Activated CD8-positive, alpha-beta memory T cell treated with anti-CD3 and anti-CD28 coated beads for 48 hours (primary cell): ENCODE measurements at places on chromosomes 16 and 17.
A peak's percentile ranks its signal among the peaks of the same experiment; 100 is the strongest.

- no peak for DNase-seq
Measured at GRCh38 chr16:54932021-54932660, 1.5 kb downstream of the IRX5 start.

- no peak for DNase-seq
Measured at GRCh38 chr16:84423416-84423837, 55.1 kb downstream of the ATP2C2 start.

- no peak for DNase-seq
Measured at GRCh38 chr16:14097182-14097959, 26.3 kb downstream of the MRTFB start.

DNA sequence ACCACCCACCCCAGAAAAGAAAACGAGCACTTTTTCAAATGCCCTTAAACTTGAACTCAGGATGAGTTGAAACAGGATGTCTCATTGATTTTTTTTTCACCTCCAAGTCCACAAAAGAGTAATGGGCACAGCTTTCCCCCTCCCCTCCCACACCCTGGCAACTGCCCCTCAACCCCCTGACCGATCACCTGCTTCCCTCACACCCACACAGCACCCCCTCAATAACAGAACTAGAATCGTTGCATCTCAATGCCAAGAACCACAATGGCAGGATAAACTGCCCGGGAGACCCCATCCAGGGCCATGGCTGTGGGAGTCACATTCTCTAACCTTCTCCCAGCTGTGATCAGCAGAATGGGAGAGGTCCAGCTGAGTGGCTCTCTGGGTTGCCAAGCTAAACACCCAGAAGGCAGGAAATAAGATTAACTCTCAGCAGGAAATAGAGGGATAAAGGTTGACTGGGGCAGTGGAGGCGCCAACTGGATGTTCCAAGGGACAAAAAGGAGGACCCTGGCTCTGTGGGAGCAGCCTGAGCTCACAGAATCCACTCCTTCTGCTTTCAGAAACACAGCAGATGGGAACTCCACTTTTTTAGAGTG is 128.0 kb upstream of the SDK2 start:
- DNase-seq, result no peak

- no peak for DNase-seq
Measured at GRCh38 chr16:86261379-86261778, 248.9 kb upstream of the FOXF1 start.

GRCh38 chr17:31414550-31414918 is 23.1 kb downstream of the RAB11FIP4 start:
- no peak for DNase-seq

DNA sequence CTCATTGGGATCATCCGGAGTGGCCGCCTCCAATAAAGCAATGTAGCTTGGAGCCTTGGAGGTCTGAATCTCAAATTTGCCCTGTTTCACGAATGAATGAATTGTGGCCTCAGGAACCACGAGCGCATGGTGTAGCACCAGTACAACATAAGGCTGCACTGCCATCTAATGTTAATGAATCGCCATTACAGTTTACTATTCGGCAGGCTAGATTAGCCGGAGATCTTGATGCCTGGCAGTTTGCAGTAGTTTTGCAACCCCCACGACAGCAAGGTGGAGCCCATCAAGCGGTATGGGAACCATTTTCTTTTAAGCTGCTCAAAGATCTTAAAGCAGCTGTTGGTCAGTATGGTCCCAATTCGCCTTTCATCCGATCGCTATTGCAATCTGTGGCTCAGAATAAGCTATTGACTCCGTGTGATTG is 18.8 kb downstream of the ALOX15B start:
- no peak for DNase-seq

DNA sequence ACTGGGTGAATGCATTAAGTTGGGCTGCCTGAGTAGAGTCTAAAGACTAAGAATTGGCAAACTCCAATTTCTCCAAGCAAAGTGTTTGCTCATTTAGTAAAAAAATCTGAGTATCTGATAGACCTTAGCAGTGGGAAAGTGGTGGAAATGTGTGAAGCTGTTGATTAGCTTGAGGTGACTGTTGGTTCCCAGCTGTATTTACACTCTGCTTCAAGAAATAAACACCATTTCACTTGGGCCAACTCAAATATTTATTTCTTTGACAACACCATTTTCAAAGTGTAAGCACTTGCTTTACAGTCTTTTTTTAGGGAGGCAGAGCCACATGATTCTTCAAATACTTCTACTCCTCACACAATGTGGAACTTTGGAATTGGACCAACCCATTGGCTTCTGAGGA is 8.7 kb downstream of the KCTD19 start:
- DNase-seq, result no peak

GRCh38 chr17:39776252-39776651 is 38.5 kb downstream of the GRB7 start:
- no peak for DNase-seq

GRCh38 chr16:86376837-86377236 is 133.5 kb upstream of the FOXF1 start:
- DNase-seq, result no peak

GRCh38 chr16:50815382-50815781 is 73.5 kb downstream of the CYLD start:
- no peak for DNase-seq

- DNase-seq, result no peak
Measured at GRCh38 chr17:45263477-45263860, 1.6 kb upstream of the SPATA32 start.

- no peak for DNase-seq
Measured at GRCh38 chr17:48769009-48769675, 40.6 kb upstream of the HOXB13 start.

DNA sequence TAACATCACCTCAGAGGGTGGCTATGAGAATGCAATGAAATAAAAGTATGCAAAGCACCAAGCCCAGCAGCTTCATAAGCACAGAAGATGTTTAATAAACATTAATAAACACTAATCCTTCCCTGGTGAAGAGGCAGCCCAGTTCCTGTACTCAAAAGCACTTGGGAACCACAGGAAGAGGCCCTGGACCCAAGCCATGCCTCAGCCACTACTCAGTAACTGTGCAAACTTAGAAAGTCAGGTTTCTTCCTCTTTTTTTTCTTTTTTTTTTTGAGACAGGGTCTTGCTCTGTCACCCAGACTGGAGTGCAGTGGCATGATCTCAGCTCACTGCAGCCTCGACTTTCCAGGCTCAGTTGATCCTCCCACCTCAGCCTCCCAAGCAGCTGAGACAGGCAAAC is 5.3 kb downstream of the ARHGAP17 start:
- no peak for DNase-seq

DNA sequence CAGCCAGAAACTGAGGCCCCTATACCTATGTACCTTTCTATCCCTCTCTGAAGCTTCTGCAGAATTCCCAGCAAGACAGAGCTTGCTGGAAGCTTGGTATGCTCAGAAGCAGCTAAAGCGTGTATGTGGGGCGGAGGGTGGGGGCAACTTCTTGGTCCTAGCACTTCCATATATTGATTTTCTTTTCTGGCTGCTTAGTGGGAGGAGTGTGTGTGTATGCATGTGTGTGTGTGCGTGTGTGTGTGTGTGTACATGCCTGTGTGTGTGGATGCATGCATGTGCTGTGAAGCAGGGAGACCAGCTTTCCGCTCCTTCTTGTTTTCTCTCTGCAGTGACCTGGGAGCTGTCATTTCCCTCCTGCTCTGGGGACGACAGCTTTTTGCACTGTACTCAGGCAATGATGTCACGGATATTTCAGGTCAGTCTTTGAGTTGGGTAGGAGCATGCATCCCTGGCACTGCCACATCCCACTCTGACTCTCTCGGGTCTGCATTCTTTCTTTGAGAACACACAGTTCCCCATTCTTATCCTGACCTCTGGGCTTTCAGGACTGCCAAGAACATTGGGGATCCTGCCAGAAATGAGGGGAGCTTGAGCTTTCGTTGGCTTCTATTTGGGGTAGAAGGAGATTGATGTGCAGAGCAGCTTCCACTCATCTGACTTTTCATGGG is 10.7 kb downstream of the HPR start:
- DNase-seq, result no peak

DNA sequence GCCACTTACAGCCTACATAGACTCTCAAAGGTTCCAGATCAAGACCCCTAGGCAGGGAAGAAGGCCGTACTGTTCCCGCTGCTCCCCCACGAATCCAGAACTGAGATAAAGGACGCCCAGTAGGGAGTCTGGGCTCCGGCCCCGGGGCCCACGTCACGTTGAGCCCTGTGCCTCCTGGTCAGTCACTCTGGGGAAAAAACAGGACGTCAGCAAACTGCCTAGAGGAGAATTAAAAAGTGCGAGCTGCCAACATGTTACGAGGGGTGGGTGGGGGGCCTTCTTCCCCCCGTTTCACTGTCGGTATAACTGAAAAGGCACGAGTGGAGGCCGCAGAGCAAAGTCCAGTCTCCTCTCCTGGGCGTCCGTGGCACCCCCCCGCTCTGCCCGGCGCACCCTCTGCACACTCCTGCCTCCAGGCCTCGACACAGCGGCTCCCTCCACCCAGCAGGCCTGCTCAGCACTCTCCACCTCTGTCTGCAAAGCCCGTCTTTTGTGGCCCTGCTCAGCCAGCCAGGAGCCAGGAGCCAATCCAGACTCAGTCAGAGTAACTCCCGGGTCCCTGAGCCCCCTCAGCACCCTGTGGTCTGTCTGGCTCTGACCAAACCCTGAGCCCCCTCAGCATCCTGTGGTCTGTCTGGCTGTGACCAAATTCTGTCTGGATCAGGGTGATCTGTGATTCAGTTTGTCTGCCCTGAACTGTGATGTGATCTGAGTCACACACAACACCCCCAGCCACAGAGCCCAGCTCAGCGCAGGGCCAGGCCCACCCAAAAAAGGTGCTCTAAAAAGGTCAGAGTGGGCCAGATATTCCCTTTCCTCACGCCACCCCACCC is 6.2 kb downstream of the ITGAE start:
- DNase-seq, result peak; percentile 54

DNA sequence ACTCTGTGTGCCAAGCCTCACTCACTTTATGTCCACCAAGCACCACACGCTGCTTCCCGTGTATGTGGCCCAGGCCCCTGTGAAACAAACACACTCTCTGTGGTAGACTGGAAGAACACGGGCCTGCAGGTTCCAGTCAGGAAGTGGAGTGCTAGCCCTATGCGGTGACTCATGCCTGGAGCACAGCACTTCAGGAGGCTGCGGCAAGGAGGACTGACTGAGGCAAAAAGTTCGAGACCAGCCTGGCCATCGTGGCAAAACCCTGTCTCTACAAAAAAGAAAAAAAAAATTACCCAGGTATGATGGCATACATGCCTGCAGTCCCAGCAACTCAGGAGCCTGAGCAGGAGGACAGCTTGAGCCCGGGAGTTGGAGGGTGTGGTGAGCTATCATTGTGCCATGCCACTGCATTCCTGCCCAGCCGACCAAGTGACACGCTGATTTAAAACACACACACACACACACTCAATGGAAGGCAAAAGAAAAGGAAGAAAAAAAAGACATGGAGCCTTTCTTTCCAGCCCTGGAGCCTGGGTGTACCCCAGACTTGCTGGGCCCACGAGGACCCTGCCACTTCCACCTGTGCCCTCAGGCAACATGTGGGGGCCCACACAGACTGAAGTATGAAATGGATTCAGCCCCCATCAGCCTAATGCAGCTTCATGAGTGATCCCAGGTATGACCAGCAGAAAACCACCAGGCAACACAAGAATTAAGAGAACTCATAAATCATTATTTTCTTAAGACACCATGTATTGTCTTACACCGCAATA is 126.6 kb downstream of the ANKRD11 start:
- DNase-seq, result no peak

DNA sequence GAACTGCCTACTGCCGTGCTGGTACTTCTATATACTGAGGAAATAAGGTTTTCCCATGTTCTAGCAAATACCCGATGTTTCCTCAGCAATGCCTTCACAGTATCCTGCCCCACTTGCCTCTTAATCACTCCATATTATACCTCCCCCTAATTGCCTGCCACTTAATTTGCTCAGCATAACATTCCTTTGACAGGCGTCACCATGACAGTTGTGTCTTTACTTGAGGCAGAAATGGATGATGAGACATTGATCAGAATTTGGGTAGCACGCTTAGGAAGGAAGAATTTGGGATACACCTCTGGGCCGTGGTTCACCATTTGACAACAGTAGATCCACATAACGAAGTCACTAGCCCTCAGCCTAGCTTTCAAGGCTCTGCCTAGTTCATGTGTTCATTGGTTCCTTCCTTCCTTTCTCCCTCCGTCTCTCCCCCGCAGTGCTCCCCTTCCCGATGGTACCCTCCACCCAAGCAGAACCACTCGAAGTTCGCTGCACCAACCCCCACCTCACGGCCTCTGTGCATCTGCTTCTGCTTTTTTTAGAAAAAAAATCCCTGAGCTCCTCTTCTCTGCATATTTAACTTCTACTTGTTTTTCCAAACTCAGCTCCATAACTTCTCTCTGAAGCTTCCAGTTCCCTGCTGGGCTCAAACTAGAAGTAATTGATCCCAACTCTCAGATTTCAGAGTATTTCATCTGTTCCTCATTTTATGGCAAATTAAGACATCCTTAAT is 19.4 kb downstream of the IQCK start:
- DNase-seq, result no peak

GRCh38 chr16:29811170-29811895 is 660 bp upstream of the PRRT2 start:
- DNase-seq, result no peak

DNA sequence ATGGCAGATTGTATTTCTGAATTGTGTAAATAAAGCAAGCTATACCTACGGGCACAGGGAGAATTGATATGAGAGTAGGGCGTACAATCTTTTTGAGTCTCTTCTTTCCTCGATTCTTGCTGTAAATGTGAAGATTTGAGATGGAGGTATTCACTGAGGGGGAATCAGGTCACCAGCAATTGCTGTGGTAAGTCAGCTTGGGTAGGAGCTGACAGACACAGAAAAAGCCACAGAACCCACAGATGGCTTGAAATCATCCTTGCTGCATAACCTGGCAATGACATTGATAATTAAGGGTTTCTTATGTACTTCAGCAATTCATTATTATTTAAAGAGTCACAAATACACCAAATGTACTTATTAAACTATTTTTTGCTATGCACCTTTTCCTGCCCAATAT is 164.2 kb downstream of the CNTNAP4 start:
- DNase-seq, result no peak

GRCh38 chr17:71902894-71903506 is 217.8 kb upstream of the SOX9 start:
- DNase-seq, result no peak

DNA sequence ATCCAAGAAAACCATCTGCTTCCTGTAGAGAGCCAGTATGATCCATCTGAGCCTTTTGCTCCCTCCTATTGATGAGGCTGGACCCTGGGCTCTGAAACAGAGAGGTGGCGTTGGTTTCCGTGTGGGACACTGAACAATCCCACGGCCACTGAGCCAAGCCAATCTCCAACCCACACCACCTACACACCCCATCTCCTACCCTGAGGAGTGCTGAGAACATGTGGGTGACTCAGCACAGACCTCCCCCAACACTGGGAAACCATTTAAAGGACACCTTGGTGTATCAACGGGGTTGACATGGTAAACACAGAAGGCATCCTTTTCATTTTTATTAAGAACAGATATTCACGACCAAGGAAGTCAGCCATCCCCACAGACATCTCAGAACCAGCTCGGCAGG is 332.1 kb downstream of the SLC39A11 start:
- no peak for DNase-seq

GRCh38 chr16:57892447-57893096 is 78.4 kb downstream of the CNGB1 start:
- no peak for DNase-seq
